ENCODE measurements at places on chromosomes 3 and 15.

DNA sequence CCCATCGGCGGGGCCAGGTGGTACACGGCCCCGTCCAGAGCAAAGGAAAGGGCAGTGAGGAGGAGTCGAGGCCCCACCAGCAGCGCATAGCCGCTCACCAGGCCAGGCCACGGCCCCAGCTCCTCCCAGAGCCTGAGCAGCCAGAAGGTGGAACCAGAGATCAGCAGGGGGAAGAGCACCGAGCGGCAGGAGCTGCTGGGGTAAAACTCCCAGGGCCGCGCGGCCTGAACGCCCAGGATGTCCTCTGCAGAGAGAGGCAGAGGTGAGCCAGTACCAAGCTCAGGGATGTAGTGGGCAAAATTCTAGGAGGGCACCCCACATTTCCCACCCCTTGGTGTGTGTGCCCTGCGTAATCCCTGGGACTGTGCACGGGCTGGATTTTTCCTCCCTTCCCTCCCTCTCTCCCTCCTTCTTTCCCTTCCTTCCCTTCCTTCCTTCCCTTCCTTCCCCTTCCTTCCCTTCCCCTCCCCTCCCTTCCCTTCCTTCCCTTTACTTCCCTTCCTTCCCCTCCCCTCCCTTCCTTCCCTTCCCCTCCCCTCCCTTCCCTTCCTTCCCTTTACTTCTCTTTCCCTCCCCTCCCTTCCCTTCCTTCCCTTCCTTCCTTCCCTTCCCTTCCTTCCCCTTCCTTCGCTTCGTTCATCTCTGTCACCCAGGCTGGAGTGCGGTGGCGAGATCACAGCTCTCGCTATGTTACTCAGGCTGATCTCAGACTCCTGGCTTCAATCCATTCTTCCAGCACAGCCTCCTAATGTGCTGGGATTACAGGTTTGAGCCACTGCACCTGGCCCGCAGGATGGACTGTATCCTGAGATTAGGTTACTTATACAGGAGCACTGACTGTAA, 6.3 kb upstream of the NCBP2 start:
- DNase-seq = no peak

GRCh38 chr3:141100531-141101320, 49.6 kb downstream of the SPSB4 start:
- no peak for DNase-seq

DNA sequence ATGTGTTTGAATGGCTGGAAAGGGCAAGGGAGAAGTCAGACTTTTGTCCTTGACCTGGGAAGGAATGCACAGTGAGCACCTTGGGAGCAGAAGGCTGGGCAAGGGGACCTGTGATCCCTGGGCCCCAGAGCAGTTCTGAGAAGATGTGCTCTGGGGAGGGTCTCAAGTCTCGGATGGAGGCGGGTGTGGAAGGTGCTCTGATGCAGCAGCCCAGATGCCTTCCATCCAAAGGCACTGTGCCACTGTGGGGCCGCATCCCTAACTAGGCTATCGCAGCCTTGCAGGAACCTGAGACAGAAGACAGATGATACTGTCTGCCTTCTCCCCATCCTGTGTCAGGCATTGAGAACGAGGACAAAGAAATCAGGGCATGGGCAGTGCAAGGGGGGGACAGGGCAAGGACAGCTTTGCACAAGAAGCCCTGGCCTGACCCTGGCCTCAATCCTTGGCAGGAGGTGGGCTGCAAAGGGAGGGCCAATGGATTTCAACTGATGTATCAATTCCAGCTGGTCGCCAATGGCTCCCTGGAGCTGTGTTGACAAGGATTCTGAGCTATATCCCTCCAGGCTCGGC, 14.6 kb upstream of the PRKCD start:
- no peak for DNase-seq

DNA sequence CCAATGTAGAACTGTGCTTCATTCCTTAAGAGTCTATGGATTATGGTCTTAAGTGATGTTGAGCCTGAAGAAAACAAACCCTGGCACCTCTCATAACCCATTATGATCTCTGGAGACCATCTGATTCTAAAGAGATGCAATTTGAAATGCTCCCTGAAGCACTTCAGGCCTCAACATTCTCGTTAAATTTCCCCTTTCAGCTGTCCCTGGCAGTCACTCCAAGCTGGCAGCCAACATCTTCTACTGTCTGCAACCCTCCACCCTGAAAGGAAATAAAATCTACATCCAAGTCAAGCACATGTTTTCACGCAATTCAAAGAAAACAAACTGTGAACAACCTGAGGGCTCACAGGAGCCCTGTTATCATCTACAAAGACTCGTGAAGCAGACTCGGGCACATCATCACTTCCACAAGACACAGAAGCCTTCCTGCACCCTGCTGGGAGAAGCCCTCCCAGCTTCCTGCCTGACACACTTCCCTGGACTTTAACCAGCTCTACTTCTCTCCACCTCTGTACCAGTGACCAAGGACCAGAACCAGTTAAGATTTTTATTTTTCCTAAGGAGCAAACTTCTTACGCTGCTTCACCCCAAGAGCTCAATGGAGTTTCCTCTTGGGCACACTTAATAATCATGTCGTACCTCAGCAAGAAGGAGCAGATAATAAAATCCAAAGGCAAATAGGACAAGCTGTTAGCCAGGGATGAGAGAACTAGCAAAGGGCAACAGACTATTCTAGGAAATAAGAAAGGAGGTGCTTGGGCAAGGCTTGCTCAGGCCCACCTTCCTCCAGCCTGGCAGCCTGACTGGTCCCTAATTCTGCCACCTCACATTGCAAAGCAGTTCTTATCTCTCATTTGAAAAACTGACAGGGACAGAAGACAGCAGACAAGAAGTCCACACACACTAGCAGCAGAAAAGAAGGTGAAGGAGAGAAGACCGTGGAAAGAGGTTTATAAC, 67.1 kb downstream of the MAGI1 start:
- DNase-seq = no peak

DNA sequence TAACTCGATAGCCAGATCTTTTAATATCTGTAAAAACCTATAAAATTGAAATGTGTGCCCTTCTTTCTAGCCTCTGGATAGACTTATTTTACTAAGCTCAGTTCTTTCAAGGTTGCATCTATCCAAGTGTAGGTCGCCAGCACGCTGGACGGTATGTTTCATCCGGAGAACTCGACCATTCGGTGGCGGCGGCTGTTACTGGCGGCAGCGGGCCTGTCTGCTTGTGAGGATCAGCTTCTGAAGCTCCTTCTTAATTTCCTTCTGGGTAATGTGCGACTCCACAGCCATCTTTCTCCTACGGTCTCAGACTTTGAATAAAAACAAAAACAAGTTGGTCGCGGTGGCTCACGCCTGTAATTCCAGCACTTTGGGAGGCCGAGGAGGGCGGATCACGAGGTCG, 4.1 kb downstream of the PP2D1 start:
- no peak for DNase-seq

- DNase-seq = no peak
Measured at GRCh38 chr3:8106921-8107320, 394.7 kb upstream of the LMCD1 start.

DNA sequence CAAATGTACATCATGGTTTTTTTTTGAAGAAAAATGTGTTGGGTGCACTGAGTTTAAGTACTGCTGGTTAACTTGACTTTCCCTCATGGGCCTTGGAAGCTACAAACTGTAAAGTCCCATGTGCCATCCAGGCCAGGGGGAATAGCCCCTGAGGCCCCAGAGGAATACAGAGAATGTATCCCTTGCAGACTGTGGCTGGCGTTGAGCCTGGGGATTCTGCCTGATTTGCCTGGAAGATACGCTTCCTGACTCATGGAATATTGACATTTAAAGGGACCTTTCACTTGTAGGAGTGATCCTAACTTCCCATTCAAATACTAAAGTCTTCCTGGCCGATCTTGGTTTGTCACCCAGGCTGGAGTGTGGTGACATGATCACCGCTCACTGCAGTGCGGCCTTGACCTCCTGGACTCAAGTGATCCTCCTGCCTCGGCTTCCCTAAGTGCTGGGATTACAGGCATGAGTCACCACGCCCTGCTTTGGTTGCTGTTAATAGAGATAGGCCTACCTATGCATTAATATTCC, 42.0 kb downstream of the ADAMTSL3 start:
- no peak for DNase-seq

DNA sequence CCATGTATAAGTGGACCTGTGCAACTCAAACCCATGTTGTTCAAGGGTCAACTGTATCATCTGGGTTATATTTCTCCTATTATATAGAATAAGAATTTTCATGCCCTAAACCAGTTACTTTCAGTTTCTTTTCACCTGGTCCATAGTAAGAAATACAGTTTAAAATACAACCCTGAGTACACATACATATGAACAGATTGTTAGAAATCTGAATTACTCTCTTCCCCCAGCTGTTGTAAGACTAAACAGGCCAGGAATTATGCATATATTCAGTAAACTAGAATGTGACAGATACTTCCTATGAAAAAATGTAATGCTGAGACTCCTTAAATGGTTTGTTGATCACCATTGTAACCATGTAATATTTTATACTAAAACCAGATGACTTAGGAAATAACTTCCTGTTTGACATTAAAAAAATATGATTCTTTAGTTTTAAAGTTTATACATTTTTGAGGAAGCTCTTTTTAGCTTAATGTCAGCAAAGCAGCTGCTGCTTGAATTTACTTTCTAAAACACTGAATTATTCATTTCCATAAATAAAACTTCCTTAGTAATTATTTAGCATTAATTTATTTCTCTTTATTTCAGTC, 52.5 kb upstream of the ZCWPW2 start:
- DNase-seq = no peak
